Central memory CD4-positive, alpha-beta T cell (primary cell): ENCODE measurements at places on chromosomes 2 and 18.

DNA sequence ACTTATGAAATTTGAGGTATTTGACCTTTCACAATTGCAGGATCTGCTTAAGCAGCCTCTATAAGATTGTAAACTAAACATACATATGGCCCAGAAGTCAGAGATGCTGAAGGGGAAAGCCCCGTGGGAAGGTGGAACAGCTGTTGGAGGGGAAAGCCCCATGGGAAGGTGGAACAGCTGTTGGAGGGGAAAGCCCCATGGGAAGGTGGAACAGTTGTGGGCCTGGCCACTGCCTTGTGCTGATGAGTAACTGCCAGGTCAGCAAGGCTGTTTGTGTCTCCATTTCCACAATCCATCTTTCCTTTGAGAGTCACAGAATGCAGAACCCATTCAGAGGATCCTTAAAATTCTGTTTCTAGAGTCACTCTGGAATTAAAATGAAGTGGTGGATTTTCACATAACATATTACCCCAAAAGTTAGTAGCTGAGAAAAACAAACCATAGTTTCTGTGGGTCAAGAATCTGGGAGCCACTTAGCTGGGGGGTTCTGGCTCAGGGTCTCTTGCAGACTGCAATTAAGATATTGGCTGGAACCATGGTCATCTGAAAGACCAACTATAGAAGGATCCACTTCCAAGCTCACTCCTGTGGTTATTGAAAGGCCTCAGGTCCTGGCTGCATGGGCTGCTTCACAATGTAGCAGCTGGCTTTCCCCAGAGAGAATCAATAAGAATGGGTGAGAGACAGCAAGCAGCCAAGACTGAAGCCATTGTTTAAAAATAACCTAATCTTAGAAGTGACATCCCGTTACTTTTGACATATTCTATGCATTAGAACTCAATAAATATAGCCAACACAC, 86.6 kb upstream of the CAVIN2 start:
- DNase-seq = no peak

GRCh38 chr2:122273785-122274419, 518.5 kb downstream of the TSN start:
- DNase-seq = no peak

DNA sequence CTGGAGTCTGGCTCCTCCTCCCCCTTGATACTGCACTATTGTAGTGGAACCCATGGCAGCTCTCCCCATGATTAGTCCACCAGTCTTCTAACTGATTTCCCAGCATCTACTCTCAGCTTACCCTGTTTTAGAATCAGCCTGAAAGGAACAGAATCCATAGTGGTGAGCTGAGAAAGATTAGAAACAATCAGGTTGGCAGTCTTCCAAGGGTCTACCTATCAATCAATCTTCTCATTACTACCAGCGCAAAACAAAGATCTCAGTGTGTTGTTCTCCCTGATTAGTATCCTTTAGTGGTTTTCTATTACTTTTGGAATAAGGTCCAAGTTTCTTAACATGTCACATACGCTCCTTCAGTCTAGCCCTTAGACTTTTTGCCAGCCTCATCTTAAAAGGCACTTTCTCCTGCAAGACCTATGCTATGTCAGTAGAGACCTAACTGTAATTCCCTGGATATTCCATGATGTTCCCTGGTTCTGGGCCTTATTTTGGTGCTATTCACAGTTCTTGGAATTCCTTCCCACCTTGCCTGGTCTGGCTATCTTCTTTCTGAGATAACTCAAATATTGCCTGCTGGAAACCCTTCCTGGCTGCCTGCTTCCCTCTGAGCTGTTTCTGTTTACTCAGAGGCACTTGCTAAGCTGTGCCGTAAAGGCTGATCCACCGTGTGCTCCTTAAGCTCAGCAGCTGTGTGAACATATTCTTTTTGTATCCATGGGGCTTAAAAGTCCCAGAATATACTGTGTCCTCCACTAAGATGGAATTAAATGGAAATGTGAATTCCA, 32.6 kb downstream of the LAMA3 start:
- no peak for DNase-seq

DNA sequence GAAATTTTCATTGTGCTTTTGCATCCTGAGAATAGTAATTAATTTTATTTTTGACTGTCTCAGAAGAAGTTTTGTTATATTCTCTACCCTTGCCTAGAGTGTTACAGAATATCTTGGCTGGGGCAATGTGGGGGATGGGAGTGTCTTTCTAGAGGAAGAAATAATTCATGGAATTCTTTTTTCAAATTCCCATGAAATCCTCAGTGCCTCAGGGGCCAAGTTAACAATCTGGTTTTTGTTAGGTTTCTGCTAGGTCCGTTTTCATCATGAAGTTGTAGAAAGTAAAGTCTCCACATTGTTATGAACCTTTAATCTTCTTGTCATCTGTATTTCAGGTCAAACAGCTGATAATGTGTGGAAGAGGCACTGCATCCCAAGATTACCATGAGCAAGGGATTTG, 145.6 kb upstream of the GYPC start:
- no peak for DNase-seq

GRCh38 chr2:159606287-159606686, 10.1 kb downstream of the BAZ2B start:
- no peak for DNase-seq

DNA sequence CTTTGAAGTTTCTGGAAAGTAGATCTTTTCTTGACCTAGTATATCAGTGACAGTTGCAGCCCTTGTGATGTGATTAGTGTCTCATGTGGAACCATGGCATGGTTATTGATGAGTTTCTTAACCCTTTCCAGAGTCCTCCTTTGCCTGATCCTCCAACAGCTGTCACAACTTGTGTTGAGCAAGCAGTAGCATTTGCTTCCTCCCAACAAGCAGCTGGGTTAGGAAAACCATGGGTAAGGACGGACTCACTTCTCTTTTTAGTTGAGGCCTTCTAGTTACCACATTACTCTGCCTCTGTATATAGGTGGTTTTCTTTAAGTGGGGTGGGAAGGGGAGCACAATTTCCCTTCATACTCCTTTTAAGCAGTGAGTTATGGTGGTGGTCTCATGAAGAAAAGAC, 96.3 kb downstream of the XRCC5 start:
- no peak for DNase-seq

DNA sequence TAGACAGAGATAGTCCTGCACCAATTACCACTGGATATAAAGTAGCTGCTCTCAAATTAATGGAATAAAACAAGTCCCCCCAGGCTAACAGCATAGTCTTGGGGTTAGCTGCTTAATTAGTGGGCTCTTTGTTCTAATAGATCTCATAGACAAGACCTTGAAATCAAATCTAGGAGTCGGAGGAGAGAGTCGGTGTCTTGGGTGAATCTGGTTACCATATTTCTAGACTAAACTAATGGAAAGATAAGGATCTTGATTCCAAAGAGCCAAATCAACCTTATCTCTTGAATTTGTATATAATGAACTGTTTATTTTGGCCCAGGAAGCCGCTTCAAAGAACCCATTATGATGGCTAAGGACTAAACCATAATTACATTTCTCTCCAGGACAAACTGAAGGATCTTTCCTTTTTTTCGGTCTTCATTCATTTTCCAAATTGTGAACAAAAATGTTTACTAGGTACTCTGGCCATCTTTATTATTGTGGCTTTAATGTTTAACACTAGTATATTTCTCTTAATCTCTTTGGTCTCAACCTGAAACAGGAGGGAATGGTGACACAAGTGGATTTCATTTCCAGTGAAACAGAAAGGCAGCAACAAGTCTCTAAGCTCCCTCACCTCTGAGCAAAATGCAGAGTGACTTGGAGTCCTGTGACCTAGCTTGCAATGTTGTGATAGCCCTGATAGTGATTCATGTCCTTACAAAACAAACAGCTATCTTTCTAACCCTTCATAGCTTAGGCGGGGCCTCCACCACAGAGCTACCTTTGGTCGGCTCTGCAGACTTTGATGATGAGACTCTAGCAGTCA, 137.9 kb upstream of the PARD3B start:
- no peak for DNase-seq

DNA sequence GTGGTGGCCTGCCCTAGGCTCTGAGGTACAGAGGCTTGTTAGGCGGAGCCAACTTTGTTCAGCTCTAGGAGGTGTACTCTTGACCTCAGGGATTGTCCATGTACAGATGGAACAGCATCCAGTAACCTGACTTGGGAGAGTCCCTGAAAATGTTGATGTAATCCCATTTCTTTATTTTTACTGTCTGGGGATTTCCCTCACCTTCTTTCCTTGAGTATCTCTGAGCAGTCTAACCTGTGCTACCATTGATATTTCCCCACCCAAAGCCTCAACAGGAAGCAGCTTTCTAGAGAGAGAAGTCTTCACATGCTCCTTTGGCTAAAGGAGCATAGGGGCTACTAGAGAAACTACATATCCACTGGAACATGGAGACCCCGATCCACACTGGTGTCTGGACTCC, 10.4 kb downstream of the IL36A start:
- DNase-seq = no peak

DNA sequence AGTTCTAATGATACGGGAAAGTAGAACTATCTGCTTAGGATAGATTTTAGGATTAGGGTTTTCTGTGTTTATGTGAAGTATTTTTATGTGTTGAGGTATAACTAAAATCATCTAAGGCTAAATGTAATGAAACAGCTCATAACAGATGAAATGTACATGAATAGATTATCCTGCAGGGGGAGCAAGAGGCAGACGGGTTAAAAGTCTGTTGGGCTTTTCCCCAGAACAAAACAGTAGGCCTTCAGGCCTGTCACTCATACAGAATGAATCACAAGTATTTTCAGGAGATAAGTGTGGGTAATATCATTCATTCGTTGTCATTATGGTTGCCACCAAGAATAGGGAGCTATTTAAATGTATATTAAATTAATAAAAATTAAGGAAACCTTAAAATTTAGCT, 107.9 kb upstream of the IL1R2 start:
- peak; percentile 9 for DNase-seq

GRCh38 chr2:189709501-189710221, 35.2 kb downstream of the ANKAR start:
- no peak for DNase-seq

- peak; percentile 40 for DNase-seq
Observed at GRCh38 chr2:236352761-236353593, 88.8 kb upstream of the ASB18 start.

- DNase-seq = no peak
Observed at GRCh38 chr2:35468245-35468644, 887.3 kb upstream of the CRIM1 start.

GRCh38 chr18:70931942-70932814, 643.3 kb downstream of the SOCS6 start:
- no peak for DNase-seq

DNA sequence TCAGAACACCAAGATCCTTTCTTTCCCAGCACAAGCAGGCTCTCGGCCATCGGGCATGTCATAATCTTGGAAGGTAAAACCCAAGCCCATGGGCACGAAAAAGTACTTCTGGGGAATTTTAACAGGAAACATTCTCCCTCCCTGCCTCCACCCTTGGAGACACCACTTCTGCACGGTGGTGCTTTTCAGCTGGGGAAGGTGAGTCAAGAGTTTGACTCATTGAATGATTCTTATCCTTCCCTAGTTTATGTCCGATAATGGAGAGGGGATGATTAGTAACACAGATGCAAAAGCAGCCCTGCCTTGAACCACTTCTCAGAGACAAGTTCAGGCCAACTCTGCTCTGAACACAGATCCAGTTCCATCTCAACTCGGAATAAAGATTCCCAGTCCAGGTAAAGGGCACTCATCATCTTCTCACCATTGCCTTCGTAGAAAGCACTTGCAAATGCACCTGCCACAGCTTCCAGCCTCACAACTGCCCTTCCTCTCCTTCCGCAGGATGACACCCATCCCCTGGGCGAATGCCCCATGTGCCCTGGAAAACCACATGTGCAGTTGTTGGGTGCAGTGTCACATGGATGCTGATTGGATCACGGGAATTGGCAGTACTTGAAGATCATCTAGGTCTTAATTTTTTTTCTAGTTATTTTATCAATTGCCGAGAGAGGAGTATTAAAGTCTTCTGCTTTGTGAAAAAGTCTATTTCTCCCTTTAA, 136.2 kb downstream of the PXDN start:
- no peak for DNase-seq

GRCh38 chr2:32805104-32806095, 141.4 kb upstream of the LTBP1 start:
- no peak for DNase-seq

- DNase-seq = no peak
Observed at GRCh38 chr2:3827673-3828575, 124.5 kb downstream of the DCDC2C start.

- DNase-seq = peak; percentile 7
Observed at GRCh38 chr2:168136392-168136977, 110.9 kb downstream of the STK39 start.

- no peak for DNase-seq
Observed at GRCh38 chr18:35999925-36000324, 27.4 kb downstream of the RMP24 start.

DNA sequence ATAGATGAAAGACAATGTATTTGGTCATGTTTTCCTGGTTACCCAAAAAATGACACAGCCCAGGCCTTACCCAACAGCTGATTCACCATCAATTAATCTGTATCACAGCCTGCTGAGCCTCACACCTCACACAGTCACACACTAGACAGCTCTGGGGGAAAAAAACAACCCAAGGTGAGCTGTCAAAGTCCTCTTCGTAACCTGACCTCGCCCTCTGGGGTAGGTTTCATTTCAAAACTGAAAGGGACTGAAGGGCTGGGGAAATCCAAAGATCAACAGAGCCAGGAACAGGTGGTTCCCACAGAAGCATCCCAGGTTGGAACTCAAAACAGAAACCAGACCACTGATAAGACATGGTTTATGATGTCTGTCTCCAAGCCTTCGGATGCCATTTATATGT, 18.2 kb upstream of the PCBP1 start:
- DNase-seq = peak; percentile 87

DNA sequence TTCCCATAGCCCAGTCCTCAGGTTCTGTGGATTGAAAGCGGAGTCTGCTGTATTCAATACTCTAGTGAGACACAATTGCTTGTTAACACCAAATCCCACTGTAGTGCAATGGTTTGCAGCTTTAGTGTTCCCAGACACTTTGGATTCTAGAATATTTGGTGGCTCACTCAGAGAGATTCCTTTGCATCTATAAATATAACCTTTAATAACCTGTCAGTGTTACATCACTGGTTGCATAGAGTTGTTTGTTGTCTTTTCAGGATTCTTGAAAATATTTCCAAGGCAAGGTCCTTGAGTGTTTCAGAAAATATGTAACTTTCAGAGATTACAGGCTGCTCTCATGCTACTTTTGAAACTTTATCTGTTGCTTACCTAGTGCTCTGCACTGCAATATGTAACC, 157.5 kb downstream of the ZEB2 start:
- DNase-seq = no peak

GRCh38 chr2:26001743-26002351, 19.6 kb upstream of the KIF3C start:
- no peak for DNase-seq

DNA sequence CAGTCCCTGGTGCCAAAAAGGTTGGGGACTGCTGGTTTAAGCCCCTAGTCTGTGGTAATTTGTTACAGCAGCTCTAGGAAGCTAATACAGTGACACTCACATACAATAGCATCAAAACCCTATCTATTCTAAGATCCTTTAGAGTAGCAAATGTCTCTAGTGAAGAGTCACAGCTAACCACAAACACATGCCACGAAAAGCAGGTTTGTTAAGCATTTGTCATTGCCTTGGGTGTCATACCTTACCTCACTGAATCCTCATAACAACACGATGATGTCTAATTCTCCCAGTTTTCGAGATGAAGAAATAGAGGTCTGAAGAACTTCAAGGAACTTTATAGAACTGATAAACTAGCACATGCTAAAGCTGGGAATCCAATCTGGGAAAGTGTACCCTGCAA, 29.6 kb upstream of the RNF152 start:
- no peak for DNase-seq
